CD4-positive, CD25-positive, alpha-beta regulatory T cell (primary cell): ENCODE measurements at places on chromosomes 5 and 9.

DNA sequence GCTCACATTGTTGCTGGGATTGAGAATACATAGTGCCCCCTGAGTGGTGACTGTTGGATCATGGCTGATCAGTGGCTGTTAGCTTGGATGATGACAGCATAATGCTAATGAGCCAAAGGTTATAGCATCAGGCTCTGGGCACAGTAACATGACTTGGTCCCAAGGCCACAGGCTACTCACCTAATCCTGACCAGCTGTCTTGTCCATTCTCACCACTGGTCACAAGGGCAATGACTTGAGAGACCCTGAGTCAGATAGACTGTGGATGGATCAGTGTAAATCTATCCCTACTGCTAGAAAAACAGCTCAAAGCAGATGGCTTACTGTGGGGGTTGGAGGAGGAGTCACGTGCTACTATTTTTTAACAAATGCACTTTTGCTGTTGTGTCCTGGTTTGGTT is 74.7 kb downstream of the AOPEP start:
- no peak for DNase-seq

DNA sequence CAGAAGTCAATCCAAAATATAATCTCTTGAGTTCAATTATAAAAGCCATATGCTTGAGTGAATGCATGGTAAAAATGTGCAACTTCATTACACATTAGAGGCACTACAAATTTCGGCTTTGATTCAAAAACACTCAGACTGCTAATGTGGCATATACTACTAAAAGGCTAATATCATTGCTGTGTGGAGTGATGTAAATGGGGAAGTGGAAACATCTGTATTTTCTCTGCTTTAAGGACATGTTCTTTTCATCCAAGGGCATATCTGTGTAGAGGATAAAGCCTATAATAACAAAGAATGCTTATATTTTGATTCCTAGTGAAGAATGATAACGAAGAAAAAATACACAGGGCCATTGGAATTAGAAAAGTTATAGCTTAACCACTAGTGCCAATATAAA is 643.9 kb upstream of the ZNF608 start:
- DNase-seq: no peak

DNA sequence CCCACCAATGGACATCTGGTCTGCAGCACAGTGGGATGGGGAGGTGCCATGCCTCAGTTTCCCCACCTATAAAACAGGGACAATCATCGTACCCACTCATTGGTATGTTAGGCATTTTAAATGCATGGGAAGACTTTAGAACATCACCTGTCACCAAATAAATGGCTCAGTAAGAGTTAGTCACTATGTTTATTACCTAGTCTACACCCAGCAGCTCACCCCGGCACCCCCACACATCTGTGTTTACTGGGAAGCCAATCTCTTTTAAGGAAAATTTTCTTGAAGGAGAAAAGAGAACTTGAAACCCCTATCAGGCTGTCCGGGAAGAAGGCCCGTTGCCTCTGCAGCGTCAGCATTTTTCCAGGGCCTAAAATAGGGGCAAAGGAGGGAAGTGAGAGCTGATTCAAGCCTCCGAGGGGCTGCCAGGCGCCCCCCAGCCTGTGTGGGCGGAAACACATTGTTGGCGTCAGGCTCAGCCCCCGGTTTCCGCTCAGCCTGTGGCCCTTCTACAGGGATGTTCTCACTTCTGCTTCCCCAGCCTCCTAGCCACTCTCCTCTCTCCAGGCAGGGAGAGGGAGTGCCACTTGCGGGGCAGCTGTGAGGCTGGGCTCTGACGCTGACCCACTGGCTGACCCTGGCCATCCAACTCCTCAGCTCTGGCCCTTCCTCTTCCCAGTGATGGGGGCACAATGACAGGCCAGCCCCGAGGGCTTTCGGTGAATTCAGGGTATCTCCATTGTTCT is 4.6 kb downstream of the CSF1R start:
- DNase-seq: no peak

DNA sequence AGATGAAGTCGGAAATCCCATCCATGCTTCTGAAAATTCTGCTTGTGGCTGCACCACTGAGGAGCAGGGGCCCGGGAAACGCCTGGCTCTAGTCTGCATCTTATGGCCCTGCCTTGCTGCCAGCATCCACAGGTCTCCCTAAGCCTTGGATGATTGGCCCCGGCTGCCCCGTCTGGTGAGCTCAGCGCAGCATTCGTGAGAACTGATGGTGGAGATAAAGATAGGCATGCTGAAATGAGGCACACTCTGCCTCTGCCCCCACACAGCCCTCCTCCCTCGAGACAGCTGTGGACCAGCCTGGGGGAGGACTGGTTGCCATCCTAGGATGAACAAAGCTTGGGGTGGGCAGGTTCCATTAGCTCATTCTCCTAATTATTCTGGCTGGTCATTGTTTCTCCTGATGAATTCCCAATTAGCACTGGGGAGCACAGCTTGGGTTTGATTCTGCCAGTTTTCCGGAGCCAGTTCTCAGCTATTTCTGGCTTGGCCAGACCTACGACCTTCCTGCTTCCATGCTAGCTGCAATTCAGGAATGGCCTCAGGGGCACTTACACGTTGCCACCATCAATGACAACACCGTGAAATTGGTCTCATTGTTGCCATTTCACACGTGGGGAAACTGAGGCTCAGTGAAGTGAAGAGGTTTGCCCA is 62.8 kb upstream of the CPEB4 start:
- no peak for DNase-seq

- no peak for DNase-seq
These were observed 142.2 kb downstream of the AUH start for GRCh38 chr9:91219557-91219956.

GRCh38 chr9:88813638-88814209 is 177.5 kb upstream of the S1PR3 start:
- DNase-seq: no peak

DNA sequence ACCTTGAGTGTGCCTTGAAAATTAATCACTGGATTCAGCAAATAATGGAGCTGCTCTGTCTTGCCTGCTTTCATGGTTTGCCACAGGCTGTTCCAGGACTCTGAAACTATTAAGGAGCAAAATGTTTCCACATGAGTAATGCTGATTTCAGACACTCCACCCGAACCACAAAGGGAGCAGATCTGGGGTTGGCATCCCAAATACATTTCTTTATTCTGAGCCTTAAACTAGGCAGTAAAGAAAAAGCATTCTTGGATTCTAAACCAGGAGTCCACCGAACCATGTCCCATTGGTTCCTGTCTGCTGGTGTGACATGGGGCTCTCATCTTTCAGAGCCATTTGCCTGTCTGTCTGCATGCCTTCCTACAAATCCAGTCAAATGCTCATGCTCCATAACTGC is 10.1 kb upstream of the C1QTNF3 start:
- no peak for DNase-seq

DNA sequence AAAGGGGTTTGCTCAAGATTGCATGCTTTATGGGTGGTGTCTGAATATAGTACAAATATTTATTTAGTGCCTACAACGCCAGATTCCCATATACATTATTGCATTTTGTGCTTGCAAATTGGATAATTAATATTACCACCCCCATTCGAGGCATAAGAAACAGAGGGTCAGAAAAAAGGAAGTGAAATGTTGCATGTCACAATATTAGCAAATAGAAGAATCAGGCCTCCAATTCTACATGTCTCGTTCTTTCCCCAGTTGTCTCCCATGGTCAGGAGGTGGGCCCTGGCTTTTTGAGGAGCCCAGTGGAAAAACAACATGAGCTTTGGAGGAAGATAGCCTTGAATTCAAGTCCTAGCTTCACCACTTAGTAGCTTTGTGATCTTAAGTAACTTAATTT is 98.1 kb upstream of the CCDC112 start:
- no peak for DNase-seq

DNA sequence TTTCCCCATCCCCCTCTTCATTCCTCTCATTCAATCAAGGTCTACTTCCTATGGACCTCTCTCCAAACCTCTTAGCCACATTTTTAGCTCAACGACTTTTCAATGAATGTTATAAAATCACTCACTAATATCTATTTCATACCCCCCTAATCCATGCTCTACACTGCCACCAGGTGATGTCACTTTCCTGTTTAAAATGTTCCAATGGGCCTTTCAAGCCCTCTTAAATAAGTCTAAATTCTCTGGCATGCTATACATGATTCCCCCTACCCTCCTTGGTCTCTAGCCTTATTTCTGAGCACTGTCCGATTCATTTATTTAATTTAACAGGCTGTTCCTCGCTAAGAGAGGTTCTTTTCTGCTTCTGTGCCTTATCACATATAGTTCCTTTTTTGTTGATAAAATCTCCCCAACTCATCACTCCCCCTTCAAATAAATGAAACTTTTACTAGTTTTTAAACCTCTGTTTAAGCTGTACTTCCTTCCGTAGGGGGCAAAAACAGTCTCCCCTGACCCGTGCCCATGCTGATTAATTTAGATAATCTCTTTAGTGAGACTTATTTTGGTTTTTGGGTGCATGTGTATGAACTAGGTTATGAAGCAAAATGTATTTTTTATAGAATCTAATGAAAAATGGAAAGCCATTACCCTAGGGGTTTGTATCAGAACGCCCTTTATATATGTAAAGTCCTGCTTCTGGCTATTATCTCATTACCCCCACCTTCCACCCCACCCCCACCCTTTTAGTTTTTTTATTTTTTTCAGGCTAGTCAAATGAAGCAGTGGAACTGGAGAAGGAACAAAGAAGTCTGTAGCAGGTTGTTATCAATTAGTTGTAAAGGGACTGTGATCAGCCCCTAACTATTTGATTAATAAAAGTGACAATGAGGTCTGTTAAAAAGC is 9.0 kb downstream of the ABHD17B start:
- no peak for DNase-seq

- no peak for DNase-seq
These were observed 163.4 kb upstream of the DMAC1 start for GRCh38 chr9:7963026-7963425.

DNA sequence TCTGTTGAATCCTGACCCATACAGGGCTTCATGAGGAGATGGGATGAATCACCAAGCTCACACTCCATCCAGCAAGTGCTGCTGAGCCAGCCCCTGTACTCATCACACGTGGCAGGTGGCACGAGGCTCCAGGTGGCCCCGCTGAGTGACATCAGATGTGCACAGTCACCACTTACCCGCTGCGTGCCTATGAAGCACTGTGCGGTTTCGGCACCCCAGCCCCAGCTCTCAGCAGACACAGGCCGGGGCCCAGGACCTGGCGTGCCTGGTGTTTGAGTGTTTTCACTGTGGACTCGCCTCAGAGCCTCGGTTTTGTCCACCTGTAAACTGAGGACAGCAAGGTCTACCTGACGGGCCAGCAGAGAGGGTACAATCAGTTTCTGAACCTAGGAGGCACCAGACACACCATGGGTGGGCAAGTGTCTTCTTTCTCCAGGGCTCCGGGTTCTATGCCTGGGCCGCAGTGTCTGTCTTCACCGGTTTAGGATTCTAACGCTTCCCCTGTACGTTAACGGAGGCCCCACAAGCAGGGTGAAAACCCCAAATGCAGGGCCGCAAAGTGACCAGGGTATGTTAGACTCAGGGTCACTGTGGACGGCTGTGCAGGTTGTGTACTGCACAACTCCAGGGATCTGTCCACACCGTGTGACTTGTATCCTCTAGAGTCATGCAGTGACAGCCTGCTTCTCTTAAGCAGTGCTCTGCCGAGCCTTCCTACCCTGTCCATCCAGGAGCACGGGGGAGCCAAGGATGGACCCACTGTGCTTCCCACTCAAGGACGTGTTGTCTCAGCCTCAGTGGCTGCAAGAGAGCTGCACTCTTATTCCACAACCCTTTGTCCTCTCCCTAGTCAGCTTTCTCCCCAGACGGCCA is 44.3 kb upstream of the COL5A1 start:
- DNase-seq: no peak

DNA sequence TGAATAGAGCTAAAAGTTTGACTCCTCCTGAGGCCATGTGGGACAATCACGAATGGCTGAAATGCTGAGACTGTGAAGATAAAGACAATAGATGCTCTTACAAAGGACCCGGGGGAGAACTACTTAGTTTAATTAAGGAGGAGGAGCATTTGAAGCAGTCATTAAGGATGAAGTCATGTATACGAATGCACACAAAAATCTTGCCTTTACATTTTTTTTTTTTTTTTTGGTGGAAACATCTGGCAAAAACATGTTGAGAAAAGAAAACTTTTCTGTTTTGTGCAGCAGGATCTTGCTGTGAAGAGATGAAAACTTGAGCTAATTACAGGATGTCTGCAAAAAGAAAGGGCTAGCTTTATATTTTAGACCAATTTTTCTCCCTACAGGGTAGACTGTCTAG is 42.3 kb upstream of the NR3C1 start:
- no peak for DNase-seq

DNA sequence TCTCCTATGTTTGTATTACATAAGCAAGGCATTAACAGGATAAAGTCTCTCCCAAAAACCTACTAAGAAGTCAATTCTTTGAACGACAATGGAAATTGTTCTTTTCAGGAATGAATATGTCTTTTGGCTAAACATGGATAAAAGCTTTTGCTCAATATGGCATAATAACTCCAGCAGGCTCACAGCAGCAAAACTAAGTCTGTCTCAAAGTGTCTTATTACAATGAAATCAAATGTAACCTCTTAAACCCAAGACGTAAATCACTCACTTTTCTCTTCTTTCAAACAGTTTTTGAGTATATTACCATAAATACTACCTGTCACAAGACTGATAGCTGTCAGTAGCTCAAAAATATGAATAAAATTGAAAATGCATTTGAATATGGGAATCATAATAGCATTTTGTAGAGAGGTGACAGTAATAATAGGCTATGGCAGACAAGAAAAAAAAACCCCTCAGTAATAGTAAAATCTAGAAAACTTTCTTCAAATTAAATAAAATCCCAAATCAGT is 41.7 kb upstream of the EFNA5 start:
- DNase-seq: no peak

DNA sequence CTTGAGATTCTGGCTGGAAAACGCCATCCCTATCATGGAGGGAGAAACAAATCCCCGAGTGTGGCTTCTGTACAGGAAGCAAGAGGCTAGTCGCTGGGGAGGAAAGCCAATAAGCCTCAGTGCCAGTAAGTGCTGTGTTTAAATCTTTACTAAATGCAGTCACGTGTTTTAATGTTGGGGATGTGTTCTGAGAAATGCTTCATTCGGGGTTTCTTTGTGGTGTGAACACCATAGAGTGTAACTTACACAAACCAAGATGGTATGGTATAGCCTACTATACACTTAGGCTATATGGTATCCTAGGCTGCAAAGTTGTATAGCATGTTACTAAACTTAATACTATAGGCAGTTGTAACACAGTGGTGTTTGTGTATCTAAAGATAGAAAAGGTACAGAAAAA is 94.7 kb downstream of the GCNT1 start:
- no peak for DNase-seq

- no peak for DNase-seq
These were observed 141.8 kb upstream of the MAST4 start for GRCh38 chr5:66454186-66455078.

- no peak for DNase-seq
These were observed 102.4 kb upstream of the PCSK5 start for GRCh38 chr9:75788006-75788634.

- DNase-seq: no peak
These were observed 7.7 kb downstream of the ARHGAP26 start for GRCh38 chr5:142777850-142778249.
